ENCODE measurements at places on chromosomes 16 and 17. TPM values are rescaled to one million over a fixed set of nuclear protein-coding genes. Genes with fewer than 3 reads are reported as not detected.
A peak's percentile ranks its signal among the peaks of the same experiment; 100 is the strongest.

HSPB9 gene
- 0.40 TPM for polyA plus RNA-seq

DPEP3 gene
- 0.09 TPM for polyA plus RNA-seq

IL32 gene
- polyA plus RNA-seq: 174 TPM

HIGD1B gene
- 1.8 TPM for polyA plus RNA-seq

SPATA22 gene
- polyA plus RNA-seq: not detected

C1QL1 gene
- polyA plus RNA-seq: 14.3 TPM

CACNG3 gene
- polyA plus RNA-seq: 0.01 TPM

CCDC200 gene
- 47.1 TPM for polyA plus RNA-seq

NAGPA gene
- 19.3 TPM for polyA plus RNA-seq

NOG gene
- 3.0 TPM for polyA plus RNA-seq

TNFRSF13B gene
- polyA plus RNA-seq: 0.07 TPM

GRCh38 chr17:45293413-45294211 lies 23.2 kb downstream of the MAP3K14 start:
- peak; percentile 81 for DNase-seq

- peak; percentile 32 for DNase-seq
These were observed 132.6 kb upstream of the NOL11 start for GRCh38 chr17:67585077-67585602.

GRCh38 chr17:21382560-21383495 lies 6.7 kb downstream of the KCNJ12 start:
- no peak for DNase-seq

- DNase-seq: no peak
These were observed 3.0 kb upstream of the CDH15 start for GRCh38 chr16:89168381-89169189.

DNA sequence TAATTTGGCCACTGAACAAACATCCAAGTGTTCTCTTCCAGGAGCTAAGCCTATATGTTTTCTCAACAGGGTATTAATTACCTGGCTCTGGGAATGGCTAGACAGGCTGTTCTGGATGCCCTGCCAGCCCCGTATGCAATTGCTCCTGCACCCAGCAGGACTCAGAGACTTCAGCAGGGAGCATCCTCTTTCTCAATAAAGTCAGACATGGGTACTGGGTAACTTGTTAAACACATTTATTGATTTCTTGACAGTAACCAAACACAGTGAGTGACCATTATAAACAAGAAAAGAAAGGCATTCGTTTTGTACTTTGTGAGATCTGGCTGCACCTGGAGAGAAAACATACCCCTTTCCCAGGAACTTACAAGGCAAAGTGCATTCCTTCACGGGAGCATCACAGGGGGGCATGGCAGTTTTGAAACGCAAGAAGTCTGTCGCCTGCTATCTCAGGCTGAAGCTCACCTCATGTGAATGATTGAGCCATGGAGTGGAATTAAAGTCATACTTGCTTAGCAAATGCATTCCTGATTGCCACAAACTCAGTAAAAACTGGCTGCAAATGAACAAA lies 369.8 kb downstream of the UTP18 start:
- DNase-seq: no peak

- no peak for DNase-seq
These were observed 503.9 kb downstream of the HAPSTR1 start for GRCh38 chr16:9595393-9595792.

- DNase-seq: no peak
These were observed 6.4 kb upstream of the CACNG4 start for GRCh38 chr17:66957951-66958579.

DNA sequence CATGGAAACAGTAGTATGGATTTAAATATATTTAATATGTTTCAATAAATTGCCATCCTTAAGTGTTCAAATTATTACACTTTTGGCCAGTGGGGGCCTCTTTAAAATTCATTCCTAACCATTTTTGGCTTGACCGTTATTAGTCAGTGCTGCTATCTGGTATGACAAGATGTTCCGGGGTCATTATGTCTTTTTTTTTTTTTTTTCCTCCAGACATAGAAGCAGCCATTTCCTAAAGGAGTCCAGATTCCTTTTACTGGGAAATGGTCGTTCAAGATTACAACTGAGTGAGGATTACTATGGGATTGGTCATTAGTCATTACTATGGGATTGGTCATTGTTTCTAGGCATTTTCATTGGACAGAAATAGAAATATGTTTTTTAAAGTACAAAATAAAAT lies 53.4 kb downstream of the NF1 start:
- no peak for DNase-seq

DNA sequence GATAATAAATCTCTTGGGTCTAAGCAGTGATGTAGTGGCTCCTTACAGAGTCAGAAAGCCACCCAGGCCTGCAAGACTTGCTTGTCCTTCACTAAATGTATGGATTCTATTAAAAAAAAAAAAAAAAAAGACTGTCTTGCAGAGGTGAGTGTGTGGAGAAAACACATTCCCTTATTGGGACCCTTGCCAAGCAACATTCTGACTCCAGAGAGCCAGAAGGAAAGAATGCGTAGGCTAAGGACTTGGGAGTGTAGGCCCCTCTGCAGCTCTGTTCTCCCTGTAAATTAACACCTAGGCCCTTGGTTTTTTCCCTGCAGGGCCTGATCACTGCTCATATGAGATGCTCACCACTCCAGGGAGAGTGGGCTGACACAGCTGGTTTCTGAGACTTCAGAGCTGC lies 17.8 kb downstream of the SCPEP1 start:
- DNase-seq: no peak

- no peak for DNase-seq
These were observed 18.4 kb upstream of the CORO6 start for GRCh38 chr17:29640981-29641642.

DNA sequence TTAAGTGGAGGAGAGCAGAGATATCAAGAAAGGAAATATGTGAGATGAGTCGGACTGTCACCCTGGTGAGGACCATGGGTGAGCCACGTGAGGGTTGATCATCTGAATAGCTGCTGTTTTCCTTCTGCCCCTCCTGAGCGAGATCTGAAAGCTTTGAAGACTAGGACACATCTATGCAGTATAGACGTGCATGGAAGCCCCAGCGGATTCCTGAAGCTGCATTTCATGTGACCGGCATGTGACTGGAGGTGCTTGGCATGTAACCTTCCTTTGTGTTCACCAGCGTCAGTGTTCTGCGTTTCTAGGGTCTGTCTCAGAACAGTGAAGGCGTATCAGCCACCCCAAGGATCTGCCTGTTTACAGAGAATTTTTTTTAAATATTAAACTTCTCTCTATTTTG lies 75.1 kb downstream of the MSI2 start:
- no peak for DNase-seq

GRCh38 chr17:8447799-8448198 lies 12.1 kb downstream of the NDEL1 start:
- no peak for DNase-seq

DNA sequence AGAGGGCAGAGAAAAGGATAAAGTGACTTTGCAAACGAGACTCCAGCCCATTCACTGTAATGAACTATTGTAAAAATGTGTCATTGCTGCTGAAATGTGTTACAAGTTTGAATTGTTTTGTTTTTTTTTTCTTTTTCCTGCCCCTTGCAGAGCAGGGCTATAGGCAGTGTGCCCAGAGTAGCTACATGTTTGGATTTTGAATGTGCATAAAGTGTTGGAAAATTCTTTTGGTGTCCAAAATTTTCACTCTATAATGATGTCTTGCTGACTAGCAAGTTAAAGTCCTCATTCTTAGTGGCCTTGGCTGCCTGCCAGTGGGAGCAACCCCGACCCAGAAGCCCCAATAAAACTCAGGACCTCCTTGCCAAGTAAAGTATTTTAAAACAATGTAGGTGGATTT lies 66.5 kb downstream of the IGF2BP1 start:
- DNase-seq: peak; percentile 35

DNA sequence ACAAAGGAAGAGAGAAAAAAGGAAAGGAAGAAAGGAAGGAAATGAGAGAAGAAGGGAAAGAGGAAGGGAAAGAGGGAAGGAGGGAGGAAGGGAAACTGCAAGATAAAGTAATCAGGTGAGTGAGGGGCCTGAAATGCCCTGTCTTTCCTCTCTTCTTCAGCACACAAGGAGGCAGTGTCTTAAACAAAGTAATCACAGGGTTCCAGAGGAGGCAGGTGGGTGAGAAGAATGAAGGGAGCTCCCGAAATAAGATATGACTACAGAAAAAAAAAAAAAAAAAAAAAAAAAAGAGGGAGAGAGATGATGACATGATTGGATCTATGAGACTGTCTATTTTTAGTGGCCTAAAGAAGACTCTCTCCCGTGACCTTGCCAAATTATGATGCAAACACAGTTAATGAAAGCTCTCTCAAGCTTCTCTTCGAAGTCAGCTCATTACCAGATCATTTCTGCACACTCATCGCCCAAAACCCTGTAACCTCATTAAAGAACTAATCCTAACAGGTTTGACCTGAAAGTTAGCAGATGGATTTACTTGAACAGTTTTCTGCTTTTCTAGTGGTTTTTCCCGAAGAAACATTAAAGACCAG lies 53.6 kb downstream of the CDH11 start:
- no peak for DNase-seq

- DNase-seq: peak; percentile 85
These were observed 949 bp upstream of the GSPT1 start for GRCh38 chr16:11916524-11917285.

DNA sequence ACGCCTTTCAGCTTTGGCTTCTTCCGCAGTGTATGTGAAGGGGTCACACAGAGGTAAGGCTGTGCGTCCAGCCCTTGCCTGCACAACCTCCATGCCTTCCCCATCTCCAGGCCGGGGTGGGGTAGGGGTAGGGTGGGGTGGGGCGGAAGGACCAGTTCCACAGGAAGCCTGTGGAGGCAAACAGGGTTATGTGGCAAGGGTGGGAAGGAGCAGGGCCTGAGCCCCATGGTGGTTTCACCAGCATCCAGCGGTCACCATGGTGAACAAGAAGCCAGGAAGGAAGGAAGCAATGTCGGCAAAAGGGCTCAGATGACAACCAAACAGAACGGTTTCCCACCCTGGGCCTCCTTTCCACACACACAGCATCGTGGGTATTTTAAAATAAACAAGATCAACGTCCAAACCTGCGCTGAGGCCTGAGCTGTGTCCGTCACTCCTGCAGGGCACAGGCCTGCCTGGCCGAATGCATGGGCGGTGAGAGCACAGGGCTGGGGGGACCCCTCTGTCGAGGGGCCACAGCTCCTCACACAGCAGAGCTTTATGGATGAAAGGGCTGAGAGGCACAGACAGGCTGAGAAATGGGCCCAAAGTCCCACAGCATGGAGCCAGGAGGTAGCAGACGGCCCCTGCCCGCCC lies 80.5 kb downstream of the ZNF778 start:
- DNase-seq: no peak

GRCh38 chr16:66503030-66503429 lies 46.9 kb downstream of the TK2 start:
- DNase-seq: no peak

DNA sequence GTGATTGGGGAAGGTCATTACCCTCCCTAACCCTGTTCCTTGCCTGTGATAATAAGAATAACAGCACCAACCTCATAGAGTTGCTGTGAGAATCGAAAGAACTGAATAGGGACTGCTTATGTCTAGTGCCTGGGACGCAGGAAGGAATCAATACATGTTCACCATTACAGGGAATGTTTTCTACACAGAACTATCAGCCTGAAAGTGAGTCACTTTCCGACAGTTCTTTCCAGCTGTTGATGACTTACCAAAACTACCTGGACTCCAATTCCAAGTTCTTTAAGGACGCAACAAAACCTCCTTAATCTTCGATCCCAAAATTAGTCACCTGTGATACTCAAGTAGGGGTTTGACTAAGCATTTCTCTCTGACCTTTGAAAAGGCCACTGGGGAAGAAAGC lies 29.4 kb downstream of the ZNF423 start:
- no peak for DNase-seq

- no peak for DNase-seq
These were observed 5.8 kb downstream of the PCTP start for GRCh38 chr17:55756689-55757088.

- no peak for DNase-seq
These were observed 234.6 kb upstream of the MON1B start for GRCh38 chr16:76956394-76956793.

- no peak for DNase-seq
These were observed 6.4 kb upstream of the RAB40C start for GRCh38 chr16:583470-583814.

GRCh38 chr16:53841884-53842283 lies 137.9 kb downstream of the FTO start:
- DNase-seq: no peak

- no peak for DNase-seq
These were observed 740 bp downstream of the NFATC2IP start for GRCh38 chr16:28951410-28951943.

GRCh38 chr17:83133302-83134121 lies 54.1 kb downstream of the METRNL start:
- DNase-seq: no peak

Measured in large intestine (tissue), 12 donors.